ENCODE measurements at places on chromosomes 1 and 21.

DNA sequence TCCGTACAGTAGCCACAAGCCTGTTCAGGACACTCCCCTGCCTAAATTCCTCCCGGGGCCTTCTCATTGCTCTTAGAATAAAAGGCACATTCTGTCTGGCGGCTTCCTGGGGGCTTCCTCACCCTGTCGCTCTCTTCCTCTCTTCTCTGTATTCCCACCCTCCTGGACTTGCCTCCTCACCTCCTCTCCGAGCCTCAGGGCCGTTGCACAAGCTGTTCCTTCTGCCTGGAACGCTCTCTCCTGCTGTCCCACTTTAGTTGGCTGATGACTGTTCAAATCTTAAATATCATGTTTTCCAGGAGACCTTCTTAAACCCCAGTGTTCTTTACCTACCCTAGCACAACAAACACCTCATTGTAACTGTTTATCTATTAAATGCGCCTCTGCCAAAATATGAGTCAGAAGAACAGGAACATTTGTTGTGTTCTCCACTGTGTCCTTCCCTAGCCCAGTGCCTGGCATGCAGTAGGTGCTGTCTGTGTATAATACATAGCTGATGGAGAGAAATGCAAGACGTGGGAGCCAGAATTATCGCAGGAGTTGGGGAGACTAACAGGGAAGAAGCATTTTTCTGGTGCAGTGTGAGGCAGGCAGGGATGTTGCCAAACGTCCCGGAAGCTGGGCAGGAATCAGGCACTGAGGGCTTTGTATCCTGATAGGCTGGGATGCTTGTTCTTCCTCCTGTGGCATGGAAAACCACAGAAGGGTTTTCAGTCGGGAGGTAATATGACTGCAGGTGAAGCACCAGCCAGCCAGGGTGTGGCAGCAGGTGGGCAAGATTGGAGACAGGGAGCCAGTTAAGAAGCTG lies 24.1 kb upstream of the THRAP3 start:
- peak; percentile 37 for DNase-seq

DNA sequence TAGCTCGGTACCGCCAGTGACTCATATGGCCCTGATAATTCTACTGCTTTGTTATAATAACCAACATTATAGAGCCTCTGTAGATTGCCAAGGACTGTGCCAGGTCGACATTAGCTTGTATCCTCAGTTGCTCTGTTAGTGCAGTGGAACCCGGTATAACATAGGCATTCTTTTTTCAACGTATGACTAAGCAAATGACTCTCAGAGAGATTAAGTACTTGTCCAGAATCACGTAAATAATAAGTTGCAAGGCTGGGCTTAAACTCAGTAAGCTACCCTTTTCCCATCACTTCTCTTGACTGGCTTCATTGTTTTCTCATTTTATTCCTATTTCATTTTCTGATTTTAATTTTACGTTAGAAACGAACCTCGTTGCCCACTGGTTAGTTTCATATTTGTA lies 85.1 kb downstream of the UBE4B start:
- DNase-seq: no peak

DNA sequence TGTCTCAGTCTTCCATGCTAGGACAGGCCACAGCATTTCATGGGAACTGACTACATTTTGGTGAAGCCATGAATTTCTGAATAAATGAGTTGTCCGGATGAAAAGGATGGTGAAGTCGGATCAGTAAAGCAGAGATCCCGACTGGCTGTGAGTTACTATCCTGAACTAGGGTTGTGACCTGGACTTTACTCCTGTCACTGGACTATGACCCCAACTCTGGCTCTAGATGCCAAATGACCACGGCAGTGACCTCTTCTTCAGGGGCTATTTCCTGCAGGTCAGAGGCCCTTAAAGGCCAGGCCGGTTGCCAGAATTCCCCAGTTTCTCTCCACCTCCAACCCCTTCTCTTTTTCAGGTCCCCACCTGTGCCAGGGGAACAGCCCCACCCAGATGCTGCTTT lies 1.7 kb upstream of the NECTIN4 start:
- peak; percentile 18 for DNase-seq

DNA sequence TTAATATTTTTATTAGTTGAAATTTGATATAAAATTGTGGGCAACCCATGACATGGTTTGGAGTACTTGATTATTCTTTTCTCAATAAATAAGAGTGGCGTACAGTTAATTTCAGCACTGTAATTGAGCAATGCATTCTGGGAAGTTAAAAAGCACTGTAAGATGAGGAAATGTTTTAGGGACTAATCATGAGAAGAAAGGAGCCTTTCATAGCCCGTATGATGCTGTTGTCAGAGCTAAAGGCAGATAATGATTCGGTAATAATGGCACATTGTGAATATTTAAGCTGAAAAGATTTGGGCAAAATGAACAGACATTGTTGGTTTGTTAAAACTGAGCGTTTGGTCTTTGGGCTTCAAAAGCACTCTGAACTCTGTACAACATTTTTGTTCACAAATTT lies 139.3 kb downstream of the NFIA start:
- DNase-seq: no peak
